ENCODE measurements at places on chromosomes 5 and 9.

- no peak for DNase-seq
Measured at GRCh38 chr5:54470677-54471076, 15.2 kb downstream of the HSPB3 start.

- no peak for DNase-seq
Measured at GRCh38 chr5:169527066-169527465, 56.5 kb upstream of the SPDL1 start.

- no peak for DNase-seq
Measured at GRCh38 chr9:4035777-4036176, 264.1 kb downstream of the GLIS3 start.

DNA sequence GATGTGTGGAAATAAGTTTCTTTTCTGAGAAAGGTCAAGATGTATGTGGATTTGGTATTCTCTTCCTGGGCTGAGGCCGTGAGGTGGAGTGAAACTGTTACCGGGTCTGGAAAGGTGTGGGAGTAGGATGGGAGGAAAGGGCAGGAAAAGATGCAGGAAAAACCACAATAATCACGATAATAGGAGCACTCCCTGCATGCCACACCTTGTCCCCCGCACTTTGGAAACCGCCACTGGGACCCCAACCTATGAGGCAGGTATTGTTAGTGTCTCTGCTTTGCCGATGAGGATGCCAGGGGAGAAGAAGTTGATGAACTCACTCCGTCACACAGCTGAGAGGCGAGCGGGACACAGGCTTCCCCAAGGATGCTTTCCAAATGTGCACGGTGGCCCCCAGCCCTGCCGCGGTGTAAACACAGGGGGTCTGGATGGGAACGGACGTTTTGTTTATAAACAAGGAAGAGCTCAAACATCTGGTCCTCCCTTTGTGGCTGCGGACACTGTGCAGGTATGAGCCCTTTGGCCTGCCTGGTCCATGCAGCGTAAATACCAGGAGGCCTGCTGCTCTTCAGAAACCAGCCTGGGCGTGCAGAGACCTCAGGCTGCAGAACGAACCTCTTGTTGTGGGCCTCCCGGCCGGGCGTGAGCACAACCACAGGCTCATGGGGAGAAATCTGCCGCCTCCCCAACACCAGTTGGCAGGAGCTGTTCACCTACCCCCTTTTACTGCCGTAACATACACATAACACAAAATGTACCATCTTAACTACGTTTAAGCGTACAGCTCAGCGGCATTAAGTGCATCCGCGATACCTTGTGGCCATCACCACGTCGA, 126.7 kb downstream of the COL23A1 start:
- DNase-seq = no peak

DNA sequence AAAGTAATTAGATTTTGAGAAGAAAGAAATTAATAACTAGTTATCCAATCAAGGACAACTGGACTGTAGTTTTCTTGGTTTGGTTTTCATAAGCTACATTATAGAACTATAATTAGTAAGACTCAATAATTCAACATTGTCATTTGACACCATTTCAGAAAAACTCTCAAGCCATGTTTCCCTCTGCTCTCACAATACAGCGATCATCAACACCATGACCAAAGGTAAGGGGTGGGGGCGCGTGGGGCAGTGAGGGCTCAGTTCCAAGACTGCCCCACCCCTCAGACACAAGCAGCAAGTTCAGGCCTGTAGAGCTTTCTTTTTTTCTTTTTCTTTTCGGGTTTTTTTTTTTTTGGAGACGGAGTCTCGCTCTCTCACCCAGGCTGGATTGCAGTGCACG, 6.4 kb downstream of the CMBL start:
- DNase-seq = no peak

GRCh38 chr5:5378531-5378930, 43.9 kb upstream of the ICE1 start:
- DNase-seq = no peak

DNA sequence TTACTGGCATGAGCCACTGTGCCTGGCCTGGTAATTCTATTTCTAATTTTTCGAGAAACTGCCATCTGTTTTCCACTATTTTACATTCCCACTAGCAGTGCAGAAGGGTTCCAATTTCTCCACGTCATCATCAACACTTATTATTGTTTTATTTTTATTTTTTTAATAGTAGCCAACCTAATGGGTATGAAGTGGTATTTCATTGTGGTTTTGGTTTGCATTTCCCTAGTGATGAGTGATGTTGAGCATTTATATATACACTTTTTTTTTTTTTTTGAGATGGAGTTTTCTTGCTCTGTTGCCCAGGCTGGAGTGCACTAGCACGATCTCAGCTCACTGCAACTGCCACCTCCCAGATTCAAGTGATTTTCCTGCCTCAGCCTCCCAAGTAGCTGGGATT, 28.3 kb downstream of the WWC1 start:
- DNase-seq = no peak

DNA sequence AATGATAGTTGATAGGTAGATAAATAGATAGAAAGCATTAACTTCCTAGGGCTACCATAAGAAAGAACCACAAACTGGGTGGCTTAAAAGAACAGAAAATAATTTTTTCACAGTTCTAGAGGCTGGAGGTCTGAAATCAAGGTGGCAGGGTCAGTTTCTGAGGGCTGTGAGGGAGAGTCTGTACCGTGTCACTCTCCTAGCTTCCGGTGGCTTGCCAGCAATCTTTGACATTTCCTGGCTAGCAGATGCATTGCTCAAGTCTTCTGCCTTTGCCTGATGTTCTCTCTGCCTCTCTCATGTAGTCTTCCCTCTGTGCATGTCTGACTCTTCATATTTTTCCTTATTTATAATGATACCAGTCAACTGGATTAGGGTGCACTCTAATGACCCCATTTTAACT, 1132.7 kb downstream of the CDH9 start:
- DNase-seq = no peak

- no peak for DNase-seq
Measured at GRCh38 chr9:10130061-10130675, 482.6 kb downstream of the PTPRD start.

DNA sequence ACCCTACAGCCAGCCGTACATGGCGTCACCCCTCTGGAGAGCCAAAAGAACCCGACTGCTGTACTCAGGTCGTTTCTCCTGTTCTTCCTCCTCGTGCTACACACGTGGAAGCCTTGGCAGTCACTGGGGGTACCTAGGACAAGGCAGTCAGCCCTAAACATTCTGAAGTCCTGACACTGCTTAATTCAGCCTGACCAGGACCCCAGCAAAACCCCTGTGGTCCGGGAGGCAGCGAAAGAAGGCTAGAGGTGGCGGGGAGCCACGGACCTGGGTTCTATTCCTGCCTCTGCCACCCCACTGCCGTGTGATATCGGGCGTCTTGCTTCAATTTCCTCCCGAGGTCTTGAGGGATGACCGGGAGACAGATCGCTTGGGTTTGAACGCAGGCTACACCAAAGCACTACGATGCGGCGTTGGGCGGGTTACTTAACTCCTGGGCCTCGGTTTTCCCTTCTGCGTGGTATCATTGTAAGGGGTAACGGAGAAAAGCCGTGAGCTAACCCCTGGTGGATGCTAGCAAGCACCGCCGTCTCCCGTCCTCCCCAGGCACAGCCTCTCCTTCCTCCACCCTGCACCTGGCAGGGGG, 429 bp upstream of the ARL10 start:
- DNase-seq = no peak

- no peak for DNase-seq
Measured at GRCh38 chr9:109317979-109318741, 2.7 kb downstream of the EPB41L4B start.

DNA sequence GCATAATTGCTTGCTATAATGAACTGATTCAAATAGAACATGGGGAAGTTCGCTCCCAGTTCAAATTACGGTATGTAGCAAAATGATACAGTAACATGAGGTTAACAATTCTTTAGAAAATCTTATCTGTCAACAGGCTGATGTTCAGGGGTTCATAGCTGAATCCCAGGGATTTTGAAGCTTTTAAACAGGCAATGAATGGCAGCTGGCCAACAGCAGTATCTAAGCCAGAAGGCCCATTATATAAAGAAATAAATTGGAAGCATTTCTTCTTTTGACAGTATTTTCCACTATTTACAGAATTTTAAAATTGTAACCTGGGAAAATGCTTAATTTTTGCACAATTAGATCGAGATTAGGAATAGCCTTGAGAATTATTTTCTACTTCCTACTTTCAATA, 126.8 kb downstream of the PDE8B start:
- no peak for DNase-seq

DNA sequence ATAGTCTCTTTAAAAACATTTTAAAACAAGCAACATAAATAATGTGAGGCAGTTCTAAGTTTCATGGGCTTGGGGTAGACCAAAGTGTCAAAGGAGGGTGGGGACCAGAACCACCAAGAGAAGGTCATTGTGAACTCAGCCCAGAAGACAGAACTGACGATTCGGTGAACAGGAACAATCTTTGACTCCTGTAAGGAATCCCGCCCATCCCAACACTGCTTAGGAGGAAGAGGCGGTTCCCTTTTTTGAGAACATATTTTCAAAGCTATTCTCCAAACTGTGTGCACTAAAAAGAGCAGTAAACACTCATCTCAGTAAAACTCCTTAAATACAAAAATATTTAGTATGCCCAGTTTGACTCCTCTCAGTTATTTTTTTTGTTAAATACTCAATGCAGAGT, 176.5 kb upstream of the TLE4 start:
- DNase-seq = no peak

GRCh38 chr5:128681096-128681495, 143.1 kb upstream of the FBN2 start:
- no peak for DNase-seq

GRCh38 chr9:89522261-89522958, 24.5 kb upstream of the SEMA4D start:
- DNase-seq = peak; percentile 66

- no peak for DNase-seq
Measured at GRCh38 chr9:34929506-34930102, 28.5 kb upstream of the PHF24 start.

GRCh38 chr9:1726993-1727759, 288.0 kb upstream of the SMARCA2 start:
- no peak for DNase-seq

- no peak for DNase-seq
Measured at GRCh38 chr5:145521066-145521465, 314.1 kb downstream of the PRELID2 start.

- DNase-seq = no peak
Measured at GRCh38 chr5:180142824-180143610, 66.0 kb downstream of the RASGEF1C start.

GRCh38 chr9:14352503-14352902, 38.6 kb upstream of the NFIB start:
- DNase-seq = no peak

DNA sequence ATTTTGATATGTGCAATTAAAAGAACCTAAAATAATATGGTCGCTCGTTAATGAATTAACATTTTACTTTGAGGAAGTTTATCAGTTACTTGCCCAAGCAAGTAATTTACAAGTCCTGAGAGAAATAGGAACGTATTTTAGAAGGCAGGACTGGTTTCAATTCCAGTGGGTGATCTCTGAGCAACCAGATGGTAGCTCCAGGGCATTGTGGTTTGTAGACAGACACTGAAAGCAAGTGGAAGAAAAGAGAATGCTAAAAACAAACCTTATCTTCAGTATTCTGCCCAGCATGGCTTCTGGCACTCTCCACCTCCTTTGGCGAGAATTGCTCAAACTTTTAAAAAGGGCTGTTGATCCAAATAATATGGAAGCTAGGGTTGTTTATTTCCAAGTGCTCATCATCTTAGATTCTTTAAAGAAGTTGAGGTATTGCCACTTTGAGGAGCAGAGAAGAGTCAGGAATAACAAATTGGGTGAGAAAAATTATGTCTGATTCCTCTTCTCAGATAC, 31.8 kb upstream of the ERAP2 start:
- DNase-seq = no peak

DNA sequence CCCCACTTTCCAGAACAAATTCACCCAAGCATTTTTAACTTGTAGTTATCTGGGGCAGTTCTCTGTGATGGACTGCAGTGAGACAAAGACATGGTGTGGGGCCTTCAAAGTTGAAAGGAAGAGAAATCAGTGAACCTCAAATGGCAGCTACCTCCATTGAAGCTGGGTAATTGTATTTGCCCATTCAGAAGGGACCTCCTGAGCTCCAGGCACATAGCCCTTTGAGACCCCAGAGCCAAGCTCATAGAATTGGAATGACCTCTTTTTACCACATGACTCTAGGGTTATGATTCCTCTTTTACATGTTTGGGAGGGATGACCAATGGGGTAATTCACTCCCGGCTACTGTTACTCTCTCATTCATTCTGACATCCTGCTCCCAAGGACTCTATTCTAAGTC, 368.4 kb upstream of the ITGA1 start:
- DNase-seq = no peak

GRCh38 chr5:42994555-42995359, 45.4 kb downstream of the ANXA2R start:
- DNase-seq = peak; percentile 76

DNA sequence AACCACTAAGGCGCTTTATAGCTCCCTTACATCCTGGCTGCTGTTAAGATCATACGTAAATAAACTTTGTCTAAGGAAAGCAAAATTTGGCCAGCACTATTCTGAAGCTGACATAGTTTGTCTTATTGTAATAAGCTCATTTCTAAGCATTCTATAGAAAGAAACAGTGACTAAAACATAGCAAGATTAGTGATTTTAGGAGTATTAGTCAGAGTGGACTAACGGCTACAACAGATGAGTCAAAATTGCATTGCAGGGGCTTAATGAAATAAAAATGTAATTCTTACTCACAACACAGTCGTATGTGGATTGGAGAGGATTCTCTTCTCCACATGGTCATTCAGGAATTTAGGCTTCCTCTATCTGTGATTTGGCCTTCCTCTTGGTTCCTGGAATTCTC, 347.6 kb downstream of the GADD45G start:
- no peak for DNase-seq

- DNase-seq = no peak
Measured at GRCh38 chr9:89470224-89470839, 27.6 kb downstream of the SEMA4D start.

GRCh38 chr5:88244686-88245085, 24.0 kb downstream of the TMEM161B start:
- no peak for DNase-seq

- peak; percentile 60 for DNase-seq
Measured at GRCh38 chr9:133406480-133407307, 11.1 kb downstream of the REXO4 start.
